Right renal pelvis (tissue), 4 donors: ENCODE measurements at places on chromosomes 1 and 21. TPM values are rescaled to one million over a fixed set of nuclear protein-coding genes. Genes with fewer than 3 reads are reported as not detected.

- DNase-seq = no peak
Observed at GRCh38 chr21:22044431-22044830, 1046.2 kb downstream of the NCAM2 start.

- no peak for DNase-seq
Observed at GRCh38 chr21:43826623-43826974, 37.2 kb downstream of the RRP1 start.

- no peak for DNase-seq
Observed at GRCh38 chr1:157170677-157171515, 32.7 kb upstream of the ETV3 start.

GRCh38 chr1:25112400-25112799 is 119.9 kb downstream of the SYF2 start:
- no peak for DNase-seq

GRCh38 chr1:167562702-167563101 is 9.1 kb upstream of the CREG1 start:
- DNase-seq = no peak

GRCh38 chr1:177753655-177754054 is 216.2 kb downstream of the SEC16B start:
- no peak for DNase-seq

DNA sequence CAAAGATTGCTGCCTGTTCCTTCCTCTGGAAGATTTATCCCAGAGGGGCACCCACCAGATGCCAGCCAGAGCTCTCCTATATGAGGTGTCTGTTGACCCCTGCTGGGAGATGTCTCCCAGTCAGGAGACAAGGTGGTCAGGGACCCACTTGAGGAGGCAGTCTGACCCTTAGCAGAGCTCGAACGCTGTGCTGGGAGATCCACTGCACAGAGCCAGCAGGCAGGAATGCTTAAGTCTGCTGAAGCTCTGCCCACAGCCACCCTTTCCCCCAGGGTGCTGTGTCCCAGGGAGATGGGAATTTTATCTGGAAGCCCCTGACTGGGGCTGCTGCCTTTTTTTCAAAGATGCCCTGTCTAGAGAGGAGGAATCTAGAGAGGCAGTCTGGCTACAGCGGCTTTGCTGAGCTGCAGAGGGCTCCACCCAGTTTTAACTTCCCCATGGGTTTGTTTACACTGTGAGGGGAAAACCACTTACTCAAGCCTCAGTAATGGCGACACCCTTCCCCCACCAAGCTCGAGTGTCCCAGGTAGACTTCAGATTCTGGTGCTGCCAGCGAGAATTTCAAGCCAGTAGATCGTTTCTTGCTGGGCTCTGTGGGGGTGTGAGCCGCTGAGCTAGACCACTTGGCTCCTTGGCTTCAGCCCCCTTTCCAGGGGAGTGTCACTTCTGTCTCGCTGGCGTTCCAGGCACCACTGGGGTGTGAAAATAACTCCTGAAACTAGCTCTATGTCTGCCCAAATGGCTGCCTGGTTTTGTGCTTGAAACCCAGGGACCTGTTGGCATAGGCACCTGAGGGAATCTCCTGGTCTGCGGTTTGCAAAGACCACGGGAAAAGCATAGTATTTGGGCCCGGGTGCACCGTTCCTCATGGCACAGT is 51.1 kb upstream of the PDC start:
- no peak for DNase-seq

- DNase-seq = no peak
Observed at GRCh38 chr1:101147381-101147780, 89.4 kb upstream of the S1PR1 start.

DNA sequence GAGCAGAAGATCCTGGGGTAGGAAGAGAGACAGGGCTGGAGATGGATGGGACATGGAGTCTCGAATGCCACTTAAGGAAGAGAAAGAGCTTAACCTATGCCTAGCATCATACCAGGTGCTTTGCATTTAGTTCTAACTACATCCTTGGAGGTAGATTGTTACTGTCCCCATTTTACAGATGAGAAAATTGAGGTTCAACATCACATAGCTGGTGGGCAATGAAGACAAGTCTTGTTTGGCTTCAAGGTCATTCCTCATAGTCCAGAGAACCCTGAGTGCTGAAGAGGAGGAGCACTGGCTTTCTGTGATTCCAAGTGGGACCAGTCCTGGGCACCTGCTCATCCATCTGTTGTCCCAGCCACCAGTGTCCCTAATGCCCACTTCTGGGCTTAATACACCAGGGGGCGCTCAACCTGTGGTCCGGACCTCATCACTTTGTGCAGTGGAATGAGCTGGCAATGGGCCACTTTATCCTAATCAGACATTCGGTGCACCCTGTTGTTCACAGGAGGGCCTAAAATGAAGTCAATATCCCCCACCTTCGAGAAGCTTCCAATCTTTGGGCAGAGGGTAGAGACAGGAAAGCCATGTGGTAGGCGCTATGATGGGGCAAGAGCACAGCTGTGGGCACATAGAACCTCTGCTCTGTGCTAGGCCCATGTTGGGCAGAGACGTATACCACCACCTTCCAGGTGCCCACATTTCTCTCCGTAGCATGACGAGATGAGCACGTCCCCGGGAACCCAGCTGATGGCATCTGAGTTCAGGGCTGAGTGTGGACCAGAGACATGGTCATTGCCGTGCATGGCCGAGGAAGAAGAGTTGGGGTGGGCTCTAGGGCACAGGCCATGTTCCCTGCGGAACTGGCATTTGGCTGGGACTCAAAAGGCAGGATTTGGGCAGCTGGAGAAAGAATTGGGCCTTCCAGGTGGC is 9.2 kb downstream of the RPS6KA1 start:
- DNase-seq = no peak

CDKN2C gene
- polyA plus RNA-seq = 11.4 TPM

TMEM50A gene
- 126 TPM for polyA plus RNA-seq

LMOD1 gene
- 4.2 TPM for polyA plus RNA-seq

GPR37L1 gene
- polyA plus RNA-seq = 0.04 TPM

SH2D1B gene
- 0.14 TPM for polyA plus RNA-seq
